ENCODE measurements at places on chromosomes 5 and 9. TPM values are rescaled to one million over a fixed set of nuclear protein-coding genes. Genes with fewer than 3 reads are reported as not detected.

GRCh38 chr5:57054671-57055070 is 102.7 kb upstream of the MIER3 start:
- no peak overlapping the region for H3K27ac ChIP-seq
- no peaks in the 10 kb centered on the region for H3K36me3 ChIP-seq
- DNase-seq = no peak
- H3K27me3 ChIP-seq = no peaks in the 10 kb centered on the region

MYOT gene
- total RNA-seq = not detected

DNA sequence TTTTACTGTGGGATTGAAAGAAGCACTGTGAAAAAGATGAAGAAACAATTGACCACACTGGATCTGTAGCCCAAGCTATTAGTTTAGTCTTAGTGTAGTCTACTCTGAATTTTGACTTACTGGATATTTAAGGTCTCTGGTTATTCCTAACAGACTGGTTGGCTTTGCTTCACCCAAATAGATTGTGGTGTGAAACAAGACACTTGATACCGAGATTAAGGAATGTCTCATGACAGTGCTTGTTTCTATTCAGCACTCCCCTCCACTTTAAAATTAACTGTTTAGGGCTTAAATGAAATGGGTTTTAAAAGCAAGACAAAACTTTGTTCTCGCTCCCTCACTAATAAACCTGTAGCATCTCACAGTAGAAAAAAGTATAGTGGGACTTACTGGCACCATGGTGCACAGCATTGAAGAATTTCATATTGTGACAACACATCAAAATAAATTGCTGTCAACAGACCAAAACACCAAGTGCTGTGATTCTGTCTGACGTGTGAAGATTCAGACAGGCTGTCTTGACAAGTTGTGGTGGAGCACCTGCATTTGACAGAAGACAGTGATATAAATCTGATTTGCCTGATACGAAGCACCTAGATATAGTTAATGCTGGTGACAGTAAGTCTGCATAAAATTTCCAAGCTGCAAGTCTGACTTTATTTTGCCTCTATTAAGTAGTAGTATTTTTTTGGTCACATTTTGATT is 73.1 kb downstream of the PBX3 start:
- H3K4me3 ChIP-seq = no peak overlapping the region
- peaks cover 27% of the 10 kb centered on the region for H3K4me1 ChIP-seq
- no peaks in the 10 kb centered on the region for H3K36me3 ChIP-seq
- no peaks in the 10 kb centered on the region for H3K27me3 ChIP-seq
- DNase-seq = no peak

- 0 out of 2 replicates have a peak, but pooled peaks cover 8% of the 10 kb centered on the region for H3K4me1 ChIP-seq
- no peak overlapping the region for H3K4me3 ChIP-seq
- peak; percentile 69 for DNase-seq
- no peaks in the 10 kb centered on the region for H3K36me3 ChIP-seq
Observed at GRCh38 chr9:115883467-115884329, 269.9 kb upstream of the PAPPA start.

SCGB3A2 gene
- total RNA-seq = not detected

DNA sequence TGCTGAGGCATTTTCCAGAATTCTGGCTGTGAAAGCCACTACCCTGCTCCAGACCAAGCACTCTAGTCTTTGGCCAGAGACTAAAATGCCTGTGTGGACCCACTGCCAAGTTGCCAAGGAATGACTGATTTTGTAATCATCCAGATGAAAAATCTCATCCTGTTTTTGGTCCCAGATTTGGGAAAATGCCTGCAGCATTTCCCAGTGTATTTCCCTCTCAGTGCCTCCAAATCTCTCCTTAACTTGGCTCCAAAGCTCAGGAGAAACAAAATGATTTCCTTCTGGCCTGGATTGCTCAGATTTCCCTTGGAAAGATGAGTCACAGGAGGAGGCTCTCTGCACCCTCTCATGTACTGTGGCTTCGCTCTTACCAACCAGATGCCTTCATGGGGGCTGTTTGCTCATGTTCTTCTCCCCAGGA is 335.2 kb upstream of the TARS1 start:
- H3K4me3 ChIP-seq = no peak overlapping the region
- no peaks in the 10 kb centered on the region for H3K36me3 ChIP-seq
- DNase-seq = peak; percentile 90

WNT8A gene
- total RNA-seq = not detected

GRCh38 chr5:125006011-125006685 is 259.7 kb upstream of the ZNF608 start:
- no peak for DNase-seq
- no peak overlapping the region for H3K4me3 ChIP-seq
- H3K36me3 ChIP-seq = no peaks in the 10 kb centered on the region
- H3K4me1 ChIP-seq = no peaks in the 10 kb centered on the region
- no peaks in the 10 kb centered on the region for H3K27me3 ChIP-seq

- no peaks in the 10 kb centered on the region for H3K27me3 ChIP-seq
- H3K36me3 ChIP-seq = no peaks in the 10 kb centered on the region
- H3K4me3 ChIP-seq = no peak overlapping the region
- no peaks in the 10 kb centered on the region for H3K4me1 ChIP-seq
- H3K27ac ChIP-seq = no peak overlapping the region
Observed at GRCh38 chr9:3036333-3036700, 192.4 kb upstream of the PUM3 start.

DNA sequence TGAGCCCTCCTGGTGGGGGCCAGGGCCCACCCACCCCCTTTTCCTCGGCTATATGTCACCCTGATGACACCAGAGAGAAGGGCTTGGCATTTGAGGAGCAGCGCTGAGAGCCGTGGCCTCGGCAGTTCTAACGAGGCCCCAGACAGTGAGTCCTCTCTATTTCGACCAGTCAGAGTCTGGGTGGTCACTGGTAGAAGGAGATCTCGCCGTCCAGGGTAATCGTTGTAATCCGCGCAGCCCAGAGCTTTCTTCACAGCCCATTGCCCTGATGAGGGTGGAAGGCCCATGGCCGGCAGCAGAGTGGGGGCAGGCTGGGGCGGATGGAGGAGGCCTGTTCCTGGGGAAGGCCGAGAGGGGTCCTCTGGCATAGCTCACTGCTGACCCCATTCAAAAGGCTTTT is 70.2 kb downstream of the PSMB7 start:
- no peaks in the 10 kb centered on the region for H3K27me3 ChIP-seq
- no peak overlapping the region for H3K4me3 ChIP-seq
- peaks cover 30% of the 10 kb centered on the region for H3K36me3 ChIP-seq
- H3K27ac ChIP-seq = no peak overlapping the region

GARIN3 gene
- total RNA-seq = not detected

Data from GM23248 (cell line).